ENCODE measurements at places on chromosomes 7 and 10.

DNA sequence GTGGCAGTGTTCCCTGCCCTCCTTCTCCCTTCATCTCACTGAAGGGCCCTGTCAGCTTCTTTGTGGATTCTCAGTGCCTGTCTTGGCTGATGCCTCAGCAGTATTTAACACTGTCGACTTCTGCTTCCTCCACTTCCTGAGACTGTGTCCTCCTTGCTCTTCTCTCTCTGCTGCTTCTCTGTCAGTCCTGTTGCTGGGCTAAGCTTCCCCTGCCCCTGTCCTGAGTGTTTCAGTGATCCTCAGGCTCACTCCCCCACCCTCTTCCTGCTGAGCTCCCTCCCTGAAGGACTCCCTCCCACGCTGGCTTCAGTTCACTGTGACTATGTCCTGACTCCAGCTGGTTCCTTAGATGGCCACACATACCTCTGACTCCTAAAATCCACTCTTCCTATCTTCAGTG, 64.9 kb downstream of the CREM start:
- no peak for DNase-seq

GRCh38 chr7:89731751-89732445, 422.4 kb upstream of the STEAP1 start:
- DNase-seq: no peak

DNA sequence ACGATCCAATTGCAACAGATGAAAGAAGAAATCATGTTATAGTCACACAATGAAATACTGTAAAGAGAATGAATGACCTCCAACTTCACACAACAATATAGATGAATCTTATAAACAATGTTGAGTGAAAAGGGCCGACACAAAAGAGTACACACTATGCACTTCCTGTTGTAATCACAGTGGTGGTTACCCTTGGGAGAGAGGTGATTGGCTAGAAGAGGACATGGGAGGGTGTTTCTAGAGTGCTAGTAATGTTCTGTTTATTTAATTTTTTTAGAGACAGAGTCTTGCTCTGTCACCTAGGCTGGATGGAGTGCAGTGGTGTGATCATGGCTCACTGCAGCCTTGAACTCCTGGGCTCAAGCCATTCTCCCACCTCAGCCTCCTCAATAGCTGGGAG, 82.5 kb downstream of the NDUFB2 start:
- DNase-seq: peak; percentile 7

- peak; percentile 43 for DNase-seq
These were observed 210.9 kb downstream of the DGKB start for GRCh38 chr7:14691597-14692203.

DNA sequence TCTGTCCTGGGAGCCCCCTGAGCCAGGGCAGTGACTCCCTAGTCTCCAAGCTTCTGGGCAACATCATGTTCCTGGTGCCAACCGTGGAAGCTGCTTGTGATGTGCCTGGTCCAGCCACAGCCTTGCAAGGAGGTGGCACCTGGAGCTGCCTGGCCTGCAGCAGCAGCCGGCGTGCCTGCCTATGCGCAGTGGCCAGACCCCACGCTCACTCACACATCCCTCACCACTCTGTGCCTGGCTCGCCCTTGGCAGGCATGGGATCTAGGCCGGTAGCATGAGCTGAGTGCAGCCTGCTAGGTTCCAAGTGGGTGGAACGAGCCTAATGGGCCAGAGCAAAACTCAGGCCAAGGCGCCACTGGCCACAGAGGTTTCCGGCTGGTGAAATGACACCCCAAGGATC, 184.0 kb downstream of the ZNF438 start:
- no peak for DNase-seq
